SHP77 treated with DMSO at 0.1 percent for 48 hours (cell line): ENCODE measurements at places on chromosomes 16 and 17.
A peak's percentile ranks its signal among the peaks of the same experiment; 100 is the strongest.

DNA sequence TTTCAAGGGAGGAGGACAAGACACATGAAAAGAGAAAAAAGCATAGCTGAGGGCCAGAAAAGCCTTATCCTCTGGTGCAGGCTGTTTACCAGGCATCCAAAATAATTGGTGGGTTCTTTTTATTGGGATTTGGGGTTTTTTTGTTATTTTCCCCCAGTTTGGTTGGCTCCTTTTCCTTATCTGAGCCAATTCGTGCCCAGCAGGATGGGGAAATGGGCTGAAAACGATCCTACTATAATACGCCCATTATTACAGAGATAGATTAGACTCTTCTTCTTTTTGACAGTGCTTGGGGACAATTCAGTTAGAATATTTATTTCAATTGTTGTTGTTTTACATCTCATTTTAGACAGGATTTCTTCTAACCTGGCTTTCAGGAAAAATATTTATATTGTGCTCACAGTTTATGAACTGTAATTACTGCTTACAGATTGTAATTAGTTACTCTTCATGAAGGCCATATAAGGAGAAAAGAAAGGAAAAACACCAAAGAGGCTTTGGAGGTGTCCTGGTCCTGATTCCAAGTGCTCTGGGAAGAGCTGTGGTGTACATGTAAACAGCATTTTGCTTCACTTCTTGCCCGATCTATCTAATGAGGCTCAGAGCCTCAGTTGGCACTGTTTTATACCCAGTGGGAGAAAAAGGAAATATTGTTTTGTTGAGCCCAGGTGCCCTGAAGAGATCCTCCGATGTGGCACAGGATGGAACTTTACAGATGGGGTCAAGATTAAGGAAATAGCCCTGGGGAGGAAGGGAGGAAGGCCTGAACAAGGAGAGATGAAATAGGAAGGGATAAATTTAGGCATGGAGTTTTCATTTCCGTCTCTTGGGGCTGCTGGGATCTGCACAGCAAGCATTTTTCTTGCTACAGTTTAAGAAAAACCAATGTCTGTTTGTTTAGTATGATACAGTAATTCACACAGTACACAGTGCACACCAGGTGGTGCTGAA, 611 bp upstream of the ANKRD40 start:
- DNase-seq, result peak; percentile 70

DNA sequence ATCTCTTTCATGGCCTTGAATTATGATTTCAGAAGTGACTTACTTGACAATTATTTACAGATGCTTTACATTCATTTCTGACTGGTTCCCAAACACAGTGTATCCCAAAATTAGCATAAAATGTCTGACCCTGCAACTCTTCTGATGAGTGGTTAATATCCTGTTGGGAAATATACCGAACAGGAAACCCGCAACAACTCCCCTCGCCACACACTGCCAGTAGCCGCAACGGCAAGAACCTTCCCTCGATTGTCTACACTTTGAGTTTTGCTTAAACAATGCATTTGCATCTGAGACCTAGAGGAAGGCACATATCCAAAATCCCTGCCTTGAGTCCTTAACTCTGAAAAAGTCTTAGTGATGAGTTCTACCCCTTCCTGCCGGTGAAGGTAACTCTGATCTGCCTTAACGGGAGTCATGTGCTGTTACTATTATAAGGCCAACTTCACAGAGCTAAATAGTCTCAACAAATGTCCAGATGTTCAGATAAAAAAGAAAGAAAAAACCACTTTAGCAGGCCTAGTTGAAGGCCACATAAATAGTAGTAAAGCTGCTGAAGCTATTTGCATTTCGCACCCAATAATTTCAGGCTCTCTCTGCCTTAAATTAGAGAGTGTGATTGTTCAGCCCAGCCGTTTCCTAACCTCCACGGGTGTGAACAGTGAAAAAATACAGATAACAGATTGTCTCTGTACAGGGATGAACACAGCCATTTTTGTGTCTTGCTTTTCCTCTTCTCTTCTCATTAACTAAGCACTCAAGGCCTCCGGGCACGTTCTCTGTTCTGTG, 321.1 kb downstream of the HS3ST3B1 start:
- DNase-seq, result no peak

DNA sequence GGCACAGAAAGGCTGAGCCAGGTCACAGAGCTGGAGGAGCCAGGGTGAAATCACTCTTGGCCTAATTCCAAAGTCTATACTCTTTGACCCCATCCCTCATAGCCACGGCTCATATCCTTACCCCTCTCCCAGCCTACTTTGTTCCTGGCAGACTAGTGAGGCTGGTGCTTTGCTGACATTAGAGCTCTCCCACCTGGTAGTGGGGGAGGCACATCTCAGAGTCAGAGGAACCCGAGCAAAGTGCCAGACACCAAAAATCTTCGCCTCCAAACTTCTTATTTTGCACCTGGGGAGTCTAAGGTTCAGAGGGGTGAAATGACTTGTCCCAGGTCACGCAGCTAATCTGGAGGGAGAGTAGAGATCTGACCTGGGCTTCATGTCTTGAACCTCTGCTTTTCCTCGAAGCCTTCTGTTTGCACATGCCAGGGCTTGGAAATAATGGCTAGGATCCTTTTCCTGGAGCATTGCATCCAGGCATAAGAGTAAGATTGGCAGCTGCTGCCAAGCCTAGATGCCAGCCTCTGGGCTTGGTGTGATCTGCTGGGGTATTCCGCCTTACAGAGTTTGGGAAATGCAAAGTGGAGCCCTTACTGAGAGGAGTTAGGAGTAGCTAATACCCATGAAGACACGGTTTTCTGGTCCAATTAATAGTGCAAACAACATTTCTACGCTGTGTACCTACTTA, 126.9 kb downstream of the SPACA3 start:
- no peak for DNase-seq

DNA sequence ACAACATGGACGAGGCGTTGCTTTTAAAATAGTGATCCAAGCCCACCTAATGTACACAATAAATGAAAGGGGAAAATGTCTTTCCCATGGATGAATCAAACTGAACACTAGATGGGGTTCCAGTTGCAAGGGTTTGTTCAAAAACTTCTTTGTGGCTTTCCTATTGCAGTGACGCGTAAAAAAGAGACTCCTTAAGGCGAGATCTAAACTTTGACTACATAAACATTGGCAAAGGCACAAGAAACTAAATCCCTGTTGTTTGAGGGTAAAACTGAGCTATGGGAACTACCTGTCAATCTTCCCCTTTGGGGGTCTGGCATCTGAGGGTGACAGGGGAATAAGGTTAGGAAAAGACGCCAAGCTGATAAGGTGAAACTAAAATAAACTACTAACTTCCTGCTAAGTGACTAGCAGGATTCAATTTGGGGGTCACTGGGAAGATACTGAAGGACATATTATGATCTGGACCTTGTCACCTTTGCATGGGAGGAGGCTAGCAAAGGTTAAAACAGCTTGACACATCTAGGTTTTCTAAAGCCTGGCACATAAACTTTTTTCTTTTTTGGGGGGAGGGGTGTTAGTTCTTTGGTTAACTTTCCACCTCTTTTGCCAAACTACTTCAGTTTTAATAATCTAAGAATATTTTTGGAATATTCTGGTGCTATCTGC, 4.7 kb downstream of the SALL1 start:
- no peak for DNase-seq

DNA sequence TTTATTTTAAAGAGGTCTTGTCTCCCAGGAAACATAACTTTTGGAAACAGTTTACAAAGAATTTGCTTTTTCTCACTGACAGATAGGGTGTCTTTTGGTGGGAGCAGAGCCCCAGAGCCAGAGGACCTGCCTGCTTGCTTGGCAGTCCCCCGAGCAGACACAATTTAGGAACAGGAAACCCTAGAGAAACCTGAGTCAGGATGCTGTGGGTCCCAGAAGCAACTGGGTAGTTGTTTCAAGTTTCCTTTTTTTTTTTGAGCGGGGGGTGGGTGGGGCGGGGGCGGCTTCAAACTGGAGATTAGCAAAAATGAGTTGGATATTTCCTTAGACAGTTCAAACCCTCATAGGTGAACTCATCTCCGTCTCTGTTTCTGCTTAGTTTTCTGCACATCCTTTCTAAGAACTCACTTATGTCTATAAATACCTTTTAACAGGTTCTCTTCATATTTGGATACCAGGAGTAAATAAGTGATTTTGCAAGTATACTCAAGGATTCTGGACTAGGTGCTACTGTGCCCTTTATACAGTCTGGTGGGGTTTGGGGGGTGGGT, 135.1 kb downstream of the PRKCA start:
- DNase-seq, result no peak

- no peak for DNase-seq
Measured at GRCh38 chr17:27535975-27536374, 79.7 kb downstream of the KSR1 start.

GRCh38 chr16:49809062-49809461, 46.9 kb downstream of the ZNF423 start:
- no peak for DNase-seq

GRCh38 chr16:10562361-10562899, 18.0 kb downstream of the EMP2 start:
- DNase-seq, result no peak

- DNase-seq, result no peak
Measured at GRCh38 chr16:58948244-58948643, 214.1 kb upstream of the GOT2 start.

DNA sequence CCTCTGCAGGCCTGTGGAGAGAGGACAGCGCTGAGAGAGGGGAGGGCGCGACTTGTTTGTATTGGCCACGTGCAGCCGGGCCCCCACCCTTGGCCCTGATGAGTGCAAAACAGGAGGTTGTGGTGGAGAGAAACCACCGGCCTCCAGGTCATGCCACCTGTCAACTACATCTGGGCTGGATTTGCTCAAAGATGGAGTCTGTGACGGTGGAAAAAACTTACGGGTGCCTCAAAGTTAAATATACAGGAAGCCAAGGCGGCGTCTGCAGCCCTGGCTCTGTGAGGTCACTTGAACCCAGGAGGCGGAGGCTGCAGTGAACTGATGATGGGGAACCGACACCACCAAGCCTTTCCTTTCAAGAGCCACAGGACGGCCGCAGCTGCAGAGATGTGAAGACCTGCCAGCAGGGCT, 15.7 kb downstream of the C16orf74 start:
- no peak for DNase-seq

DNA sequence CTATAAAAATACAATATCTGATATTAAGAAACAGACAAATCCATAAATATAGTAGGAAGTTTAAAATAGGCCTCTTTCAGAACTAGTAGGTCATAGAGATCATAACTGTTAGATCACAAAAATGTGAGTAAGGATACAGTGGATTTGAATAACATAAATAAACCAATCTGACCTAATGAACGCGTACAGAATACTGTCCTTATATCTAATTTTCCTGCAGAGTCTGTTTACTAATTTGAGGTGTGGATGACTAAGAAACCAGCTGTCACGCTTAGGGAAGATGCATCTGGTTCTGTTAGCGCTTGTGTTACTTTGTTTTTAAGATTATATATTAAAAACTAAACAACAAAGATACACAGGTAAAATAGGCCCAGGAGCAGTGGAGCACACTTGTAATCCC, 14.8 kb downstream of the CPD start:
- no peak for DNase-seq
